LoVo (cell line): ENCODE measurements at places on chromosomes 1 and 21.

DNA sequence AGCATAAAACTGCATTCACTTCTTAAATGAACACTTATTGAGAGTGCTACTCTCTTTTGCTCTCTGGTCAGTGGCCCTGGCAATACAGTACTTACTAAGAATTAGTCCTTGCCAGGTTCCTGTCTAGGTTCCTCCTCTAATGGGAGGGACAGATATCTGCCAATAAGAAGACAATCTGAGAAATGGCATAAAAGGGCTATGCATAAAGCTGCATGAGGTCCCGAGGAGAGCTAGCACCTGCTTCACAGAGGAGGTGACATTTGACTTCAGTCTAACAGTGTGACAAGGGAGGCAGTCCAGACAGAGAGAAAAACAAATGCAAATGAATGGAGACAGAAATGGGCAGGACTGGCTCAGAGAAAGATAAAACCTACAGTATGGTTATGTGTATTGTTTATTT lies 357.1 kb upstream of the SGIP1 start:
- no peak for DNase-seq

DNA sequence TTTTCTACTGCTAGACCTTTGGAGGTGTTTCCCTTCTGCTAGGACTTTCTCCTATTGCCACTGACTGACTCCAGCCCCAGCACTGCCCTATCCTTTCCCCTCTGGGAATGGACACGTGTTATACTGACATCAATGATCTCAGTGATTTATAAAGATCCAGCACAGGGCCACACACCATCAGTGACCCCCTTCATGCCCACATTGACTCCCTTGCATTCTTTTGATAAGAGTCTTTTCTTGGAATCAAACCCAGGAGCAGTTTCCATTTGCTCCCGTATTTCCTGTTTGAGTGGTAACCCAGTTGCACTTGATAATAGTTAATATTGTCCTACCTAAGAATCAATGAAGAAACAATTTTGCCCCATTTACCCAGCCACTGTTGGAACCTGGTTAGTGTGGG lies 501.0 kb upstream of the USP24 start:
- no peak for DNase-seq

DNA sequence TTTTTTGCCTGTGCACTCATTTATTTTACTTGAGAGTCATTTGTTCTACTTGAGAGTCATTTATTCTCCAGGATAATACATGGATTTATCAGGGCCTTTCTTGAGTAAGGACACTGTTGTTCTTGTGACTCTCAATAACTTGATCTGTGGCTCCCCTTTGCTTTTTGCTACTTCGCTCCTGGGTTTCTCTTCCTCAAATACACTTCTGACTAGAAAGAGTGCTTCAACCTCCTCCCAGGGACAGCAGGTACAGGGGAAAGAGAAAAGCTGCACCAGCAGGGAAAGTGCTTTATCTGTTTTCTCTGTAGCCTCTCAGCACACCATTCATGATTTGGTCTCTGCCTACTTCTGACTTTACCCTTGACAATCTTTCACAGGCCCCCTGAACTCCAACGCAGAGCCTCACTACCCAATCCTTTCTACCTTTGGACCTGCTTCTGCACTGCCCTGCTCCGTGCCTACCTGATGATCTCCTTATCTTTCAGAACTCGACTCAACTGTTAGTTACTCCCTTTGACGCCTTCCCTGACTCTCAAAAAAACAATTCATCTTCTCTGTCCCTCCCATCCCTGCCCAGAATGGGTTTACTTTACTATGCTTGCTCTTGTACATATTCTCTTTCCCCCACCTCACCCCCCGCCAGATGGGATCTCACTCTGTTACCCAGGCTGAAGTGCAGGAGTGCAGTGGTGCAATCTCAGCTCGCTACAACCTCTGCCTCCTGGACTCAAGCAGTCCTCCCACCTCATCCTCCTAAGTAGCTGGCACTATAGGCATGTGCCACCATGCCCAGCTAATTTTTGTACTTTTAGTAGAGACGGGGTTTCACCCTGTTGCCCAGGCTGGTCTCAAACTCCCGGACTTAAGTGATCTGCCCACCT lies 15.6 kb upstream of the PIGM start:
- no peak for DNase-seq

- no peak for DNase-seq
Measured at GRCh38 chr1:191643060-191643459, 515.2 kb upstream of the RGS18 start.

- DNase-seq, result no peak
Measured at GRCh38 chr1:45669859-45670655, 16.3 kb downstream of the GPBP1L1 start.
